Calu3 (cell line): ENCODE measurements at places on chromosomes 16 and 17.
A peak's percentile ranks its signal among the peaks of the same experiment; 100 is the strongest.

DNA sequence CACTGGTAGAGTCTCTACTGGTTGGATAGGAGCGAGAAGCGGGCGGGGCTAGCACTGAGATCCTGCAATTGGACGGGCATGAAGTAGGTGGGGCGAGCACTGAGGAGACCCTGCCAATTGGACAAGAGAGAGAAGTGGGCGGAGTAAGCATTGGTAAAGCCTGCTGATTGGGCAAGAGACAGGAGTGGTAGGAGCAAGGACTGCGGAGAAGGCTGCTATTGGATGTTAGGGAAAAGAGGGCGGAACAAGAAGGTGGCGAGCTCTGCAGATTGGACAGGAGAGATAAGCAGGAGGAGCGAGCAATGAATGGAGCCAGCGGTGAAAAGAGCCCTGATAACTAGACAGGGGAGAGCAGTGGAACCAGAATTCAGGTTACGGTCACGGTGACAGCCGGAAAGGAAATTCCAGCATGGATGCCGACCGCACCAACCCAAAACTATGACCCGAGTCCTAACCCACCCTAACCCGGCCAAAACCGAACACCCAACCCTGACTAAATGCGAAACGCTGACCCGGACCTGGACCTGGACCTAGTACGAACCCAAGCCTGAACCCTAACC, 4.8 kb downstream of the SCGB1C2 start:
- H3K4me3 ChIP-seq = no peak overlapping the region
- peaks cover 13% of the 10 kb centered on the region for H3K27me3 ChIP-seq
- no peaks in the 10 kb centered on the region for H3K36me3 ChIP-seq
- no peak overlapping the region for H3K27ac ChIP-seq

GRCh38 chr17:38619937-38620550, 14.3 kb upstream of the SRCIN1 start:
- DNase-seq = no peak
- H3K27me3 ChIP-seq = peaks cover 74% of the 10 kb centered on the region
- no peaks in the 10 kb centered on the region for H3K36me3 ChIP-seq
- no peaks in the 10 kb centered on the region for H3K4me1 ChIP-seq

DNA sequence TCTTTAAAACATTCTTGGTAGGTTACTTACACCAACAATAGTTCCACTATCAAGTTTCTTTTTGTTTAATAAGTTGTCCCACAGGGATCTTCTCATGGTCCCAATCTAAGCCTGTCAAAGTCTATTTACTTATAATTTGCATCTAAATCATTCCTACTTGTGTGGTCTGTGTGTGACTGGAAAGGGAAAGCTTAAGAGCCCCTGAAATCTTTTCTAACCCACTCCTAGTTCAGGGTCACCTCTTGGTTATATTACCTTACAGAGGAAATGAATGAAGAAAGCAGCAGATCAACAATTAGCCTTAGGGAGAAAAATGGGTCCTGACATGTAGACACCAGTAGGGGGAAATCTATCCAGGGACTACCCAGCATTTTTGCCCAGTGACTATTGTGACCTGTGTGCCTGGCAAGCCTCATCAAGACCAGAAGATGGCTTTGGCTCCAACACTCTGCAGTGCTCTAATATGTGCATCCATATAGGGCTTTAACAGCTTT, 110.4 kb upstream of the HAS3 start:
- H3K36me3 ChIP-seq = no peaks in the 10 kb centered on the region
- no peaks in the 10 kb centered on the region for H3K27me3 ChIP-seq
- peaks cover 61% of the 10 kb centered on the region for H3K4me1 ChIP-seq
- peak overlapping the region; percentile 66 for H3K27ac ChIP-seq
- no peak overlapping the region for H3K4me3 ChIP-seq

DNA sequence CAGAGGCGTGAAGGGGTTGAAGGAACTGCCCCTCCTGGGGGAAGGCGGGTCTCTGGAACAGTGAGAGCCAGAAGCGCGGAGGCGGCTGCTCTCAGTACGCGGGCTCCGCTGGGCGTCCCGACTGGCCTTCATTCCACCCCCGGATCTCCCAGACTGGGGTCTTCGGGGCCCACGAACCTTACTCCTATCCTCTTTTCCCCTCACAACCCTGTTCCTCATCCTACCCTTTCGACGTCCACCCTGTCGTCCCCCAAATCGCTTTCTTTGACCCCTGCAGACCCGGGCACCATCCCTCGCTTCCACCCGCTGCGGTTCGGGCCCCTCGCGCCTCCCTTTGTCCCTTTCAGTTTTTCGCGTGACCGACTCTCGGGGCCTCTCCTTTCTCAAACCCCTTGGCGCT, 2114.6 kb downstream of the TP53TG3F start:
- no peaks in the 10 kb centered on the region for H3K36me3 ChIP-seq
- no peak for DNase-seq
- no peak overlapping the region for H3K4me3 ChIP-seq

DNA sequence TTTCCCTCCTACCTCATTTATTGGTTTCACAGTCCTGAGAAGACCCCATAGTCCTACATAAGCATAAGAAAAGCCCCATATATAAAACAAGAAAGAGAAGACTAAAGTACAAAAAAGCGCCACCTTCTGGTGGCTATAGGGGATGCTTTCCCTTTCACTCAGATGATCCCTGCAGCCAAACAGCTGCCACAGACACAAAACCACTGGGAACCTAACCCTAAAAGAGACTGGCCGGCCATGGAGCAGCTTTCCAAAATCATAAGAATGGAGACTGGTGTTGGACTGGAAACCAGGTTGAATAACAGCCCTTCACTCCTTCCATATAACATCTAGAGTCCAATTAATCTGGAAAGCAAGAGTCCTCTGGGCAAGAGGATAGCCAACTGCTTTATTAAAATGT, 11.4 kb downstream of the DYNC1LI2 start:
- H3K27ac ChIP-seq = peak overlapping the region; percentile 89
- H3K27me3 ChIP-seq = no peaks in the 10 kb centered on the region
- peak overlapping the region; percentile 25 for H3K4me3 ChIP-seq
- peaks cover 34% of the 10 kb centered on the region for H3K4me1 ChIP-seq
- H3K36me3 ChIP-seq = peaks cover 65% of the 10 kb centered on the region

DNA sequence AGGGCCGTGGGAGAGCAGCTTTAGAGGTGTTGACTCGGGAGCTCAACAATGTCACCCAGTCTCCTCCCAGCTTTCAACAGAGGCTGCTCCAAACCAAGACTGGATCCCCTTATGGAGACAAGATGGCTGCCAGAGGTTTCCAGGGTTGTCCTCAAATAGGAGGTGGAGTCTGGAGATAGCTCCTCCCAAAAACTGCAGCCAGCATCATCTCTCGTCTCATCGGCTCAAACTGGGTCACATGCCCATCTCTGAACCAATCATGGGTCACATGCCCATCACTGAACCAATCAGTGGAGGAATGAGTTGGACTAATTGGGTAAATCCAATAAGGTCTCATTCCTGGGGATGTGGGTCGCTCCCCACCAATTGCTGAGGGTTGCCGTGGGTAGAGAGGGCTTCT, 41.1 kb upstream of the C16orf82 start:
- no peak overlapping the region for H3K4me3 ChIP-seq
- no peak overlapping the region for H3K27ac ChIP-seq
- no peak for DNase-seq

GRCh38 chr16:56192635-56192945, 1.3 kb downstream of the GNAO1 start:
- H3K36me3 ChIP-seq = peaks cover 15% of the 10 kb centered on the region
- H3K4me3 ChIP-seq = no peak overlapping the region
- no peaks in the 10 kb centered on the region for H3K4me1 ChIP-seq
- no peak for DNase-seq
- H3K27me3 ChIP-seq = peaks cover 93% of the 10 kb centered on the region

GRCh38 chr17:75502721-75503329, 12.5 kb downstream of the CASKIN2 start:
- H3K4me1 ChIP-seq = no peaks in the 10 kb centered on the region
- no peaks in the 10 kb centered on the region for H3K27me3 ChIP-seq
- DNase-seq = no peak
- H3K36me3 ChIP-seq = peaks cover 20% of the 10 kb centered on the region

GRCh38 chr16:51445250-51445649, 294.2 kb upstream of the SALL1 start:
- H3K4me3 ChIP-seq = no peak overlapping the region
- peaks cover 17% of the 10 kb centered on the region for H3K4me1 ChIP-seq
- no peaks in the 10 kb centered on the region for H3K36me3 ChIP-seq
- no peaks in the 10 kb centered on the region for H3K27me3 ChIP-seq

GRCh38 chr17:61723914-61724313, 132.9 kb upstream of the NACA2 start:
- H3K36me3 ChIP-seq = no peaks in the 10 kb centered on the region
- H3K27ac ChIP-seq = no peak overlapping the region
- no peak for DNase-seq
- no peaks in the 10 kb centered on the region for H3K4me1 ChIP-seq
- H3K4me3 ChIP-seq = no peak overlapping the region

DNA sequence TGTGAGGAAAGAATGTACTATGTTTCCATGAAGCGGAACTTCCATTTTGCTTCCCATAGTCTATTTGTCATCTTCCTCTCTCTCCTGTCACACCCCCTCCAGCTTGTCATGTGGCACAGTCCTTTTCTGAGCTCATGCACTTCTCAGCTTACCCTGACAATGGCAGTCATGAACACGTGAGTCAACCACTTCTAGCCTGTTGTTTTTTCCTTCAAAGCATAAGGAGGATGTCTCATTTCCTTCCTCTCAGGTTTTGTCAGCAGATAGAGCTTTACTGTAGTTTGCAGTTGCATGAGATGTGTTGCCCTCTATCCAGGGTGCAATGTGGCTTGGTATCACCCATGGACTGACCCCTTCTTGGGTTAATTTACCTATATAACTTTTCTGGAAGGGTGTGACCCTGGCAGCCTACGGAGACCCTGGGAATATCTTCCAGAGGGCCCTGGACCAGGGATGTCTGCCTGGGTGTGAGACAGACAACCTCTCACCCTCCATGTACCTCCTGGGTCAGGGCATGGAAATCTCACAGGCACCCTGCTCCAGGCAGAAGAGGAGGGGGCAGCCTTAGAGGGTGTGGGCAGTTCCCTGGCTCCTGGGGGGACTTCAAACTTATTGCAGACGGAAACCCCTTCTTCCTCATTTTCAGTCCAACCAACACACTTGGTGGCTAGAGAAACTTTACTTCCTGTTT, 4.0 kb upstream of the ZNF267 start:
- peaks cover 23% of the 10 kb centered on the region for H3K36me3 ChIP-seq
- peaks cover 34% of the 10 kb centered on the region for H3K27me3 ChIP-seq
- no peak for DNase-seq
- no peak overlapping the region for H3K27ac ChIP-seq

DNA sequence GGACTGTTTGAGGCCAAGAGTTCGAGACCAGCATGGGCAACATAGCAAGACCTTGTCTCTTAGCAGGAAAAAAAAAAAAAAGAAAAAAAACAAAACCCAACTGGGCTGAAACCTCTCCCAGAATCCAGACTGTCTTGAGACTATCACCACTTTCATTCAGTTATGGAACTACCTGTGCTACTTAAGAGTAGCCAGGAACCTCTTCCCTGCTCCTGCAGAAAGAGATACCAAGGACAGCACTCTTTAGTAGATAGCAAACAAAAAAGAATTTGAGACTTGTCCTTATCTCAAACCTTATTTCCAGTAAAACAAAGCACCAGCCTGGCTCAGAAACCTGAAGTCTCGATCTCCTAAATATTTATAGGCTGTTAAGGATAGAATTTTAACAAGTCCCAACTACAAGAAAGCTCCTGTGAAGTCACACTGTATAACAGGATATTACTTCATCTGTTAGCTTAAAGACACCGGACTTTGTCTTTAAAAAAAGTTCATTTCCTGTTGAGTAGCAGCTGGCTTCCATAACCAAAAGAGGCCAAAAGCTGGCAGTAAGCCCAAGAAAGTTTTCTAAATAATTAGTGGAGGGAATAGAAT, 5.1 kb downstream of the CDR2 start:
- H3K36me3 ChIP-seq = peaks cover 67% of the 10 kb centered on the region
- peak overlapping the region; percentile 54 for H3K4me3 ChIP-seq
- no peak for DNase-seq
- H3K27ac ChIP-seq = peak overlapping the region; percentile 72

DNA sequence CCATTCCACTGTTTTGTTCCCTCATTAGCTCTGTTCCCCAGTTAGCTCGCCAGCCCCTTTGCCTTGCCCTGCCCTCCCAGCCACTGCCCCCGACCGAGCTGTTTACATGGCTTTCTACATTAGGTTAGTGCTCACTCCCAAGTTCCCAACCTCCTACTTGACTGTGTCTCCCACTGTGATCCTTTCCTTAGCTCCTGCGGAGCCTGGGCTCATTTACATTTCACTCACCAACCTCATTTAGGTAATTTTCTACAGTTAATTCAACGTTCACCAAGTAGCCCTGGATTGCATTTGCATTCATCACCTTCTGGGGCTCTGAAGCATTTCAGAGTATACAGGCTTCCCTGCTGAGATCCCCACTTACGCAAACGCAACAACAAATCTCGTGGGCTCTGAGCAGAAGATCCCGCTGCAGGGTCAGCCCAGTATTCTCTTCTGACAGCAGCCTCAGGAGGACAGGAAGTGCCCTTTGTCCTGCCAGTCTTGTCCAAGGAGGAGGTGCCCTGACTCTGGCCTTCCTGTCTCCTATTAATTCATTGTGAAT, 325.8 kb upstream of the CCL2 start:
- H3K27ac ChIP-seq = no peak overlapping the region
- H3K4me3 ChIP-seq = no peak overlapping the region
- DNase-seq = no peak
- no peaks in the 10 kb centered on the region for H3K36me3 ChIP-seq
